Activated CD4-positive, CD25-positive, alpha-beta regulatory T cell treated with anti-CD3 and anti-CD28 coated beads, Interleukin-2, amount 50 U/mL, for 24 hours (primary cell): ENCODE measurements at places on chromosomes 7 and 10.

GRCh38 chr7:44321796-44322195, 3.6 kb downstream of the CAMK2B start:
- no peak for ATAC-seq

DNA sequence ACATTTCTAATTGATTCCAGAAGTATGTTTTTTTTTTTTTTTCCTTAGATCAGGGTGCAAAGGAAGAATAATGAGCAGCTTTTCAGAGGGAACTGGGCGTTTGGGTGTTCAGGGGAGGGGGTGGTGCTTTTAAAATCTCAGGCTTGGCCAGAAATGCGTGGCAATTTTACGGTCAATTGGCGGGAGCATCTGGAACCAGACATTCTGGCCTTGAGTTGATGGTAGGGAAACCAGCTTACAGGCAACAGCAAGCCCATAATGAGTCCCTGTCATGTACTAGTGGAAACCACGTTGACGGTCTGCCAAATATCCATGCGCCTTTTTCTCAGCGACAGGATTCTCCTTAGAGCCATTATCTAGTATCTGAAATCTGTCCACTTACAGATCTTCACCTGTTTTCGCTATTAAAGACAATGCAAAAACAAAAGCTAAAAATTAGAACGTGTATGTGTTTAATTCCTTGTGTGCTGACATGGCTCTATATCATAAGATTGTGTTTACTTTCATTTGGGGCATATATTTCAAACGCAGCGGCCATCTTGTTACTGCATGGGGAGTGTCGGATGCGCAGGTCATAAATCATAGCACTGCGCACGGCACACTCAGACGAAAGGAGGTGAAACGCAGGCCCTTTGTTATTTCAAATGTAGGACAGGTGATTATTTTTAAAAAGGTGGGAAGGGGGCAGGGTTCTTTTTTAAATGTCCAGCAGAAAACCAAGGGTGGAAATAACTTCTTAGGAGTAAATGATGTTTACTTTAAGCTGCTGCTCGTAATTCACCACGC, 209.2 kb downstream of the AGMO start:
- no peak for ATAC-seq

GRCh38 chr7:130063036-130063435, 7.3 kb upstream of the KLHDC10 start:
- ATAC-seq, result peak; percentile 51

DNA sequence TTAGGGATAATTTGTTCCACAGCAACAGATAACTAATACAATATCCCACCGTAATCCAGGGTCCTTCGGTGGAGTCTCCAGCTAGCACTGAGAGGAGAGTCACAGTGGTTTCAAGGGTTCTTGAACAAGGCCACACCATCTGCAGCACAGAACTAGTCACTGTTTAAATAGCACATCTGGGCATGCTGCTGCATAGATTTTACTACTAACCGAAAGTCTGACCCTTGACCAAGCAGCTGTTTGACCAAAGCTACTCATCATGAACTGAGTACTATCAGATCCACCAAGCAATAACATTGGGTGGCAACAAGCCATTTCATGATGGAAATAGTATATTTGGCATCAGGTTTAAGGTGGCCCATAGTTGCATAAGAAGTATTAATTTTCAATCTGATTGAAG, 53.2 kb downstream of the ANKMY2 start:
- ATAC-seq, result no peak

- ATAC-seq, result no peak
These were observed 494.4 kb downstream of the TCERG1L start for GRCh38 chr10:130817046-130817624.

GRCh38 chr7:43669286-43670081, 59.8 kb downstream of the COA1 start:
- ATAC-seq, result peak; percentile 85

GRCh38 chr10:110420401-110421193, 77.1 kb upstream of the DUSP5 start:
- ATAC-seq, result peak; percentile 65

GRCh38 chr7:150829426-150829825, 22.9 kb upstream of the AOC1 start:
- no peak for ATAC-seq
